ENCODE measurements at places on chromosomes 2 and 18.

GRCh38 chr2:121005453-121005852 is 269.8 kb downstream of the GLI2 start:
- no peak for DNase-seq

GRCh38 chr2:126657148-126657635 is 1.2 kb downstream of the GYPC start:
- no peak for DNase-seq

DNA sequence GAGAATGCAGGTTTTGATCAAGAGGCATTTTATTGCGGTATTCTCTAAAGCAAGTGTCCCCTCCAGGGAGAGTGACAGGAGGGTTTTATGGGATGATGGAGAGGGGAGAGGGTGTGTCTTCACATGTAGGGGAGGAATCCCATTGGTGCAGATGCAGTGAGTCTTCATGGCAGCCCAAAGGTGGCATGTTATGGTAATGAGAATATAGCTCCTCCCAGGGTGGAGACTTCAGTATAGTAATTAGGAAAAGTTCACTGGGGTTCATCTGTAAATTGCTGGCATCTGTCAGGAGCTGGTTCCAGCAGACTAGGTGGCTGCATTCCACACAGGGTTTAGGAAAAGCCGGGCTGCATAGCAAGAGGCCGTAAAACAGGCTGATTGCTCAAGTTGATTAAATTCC is 230.7 kb upstream of the CCDC68 start:
- DNase-seq = no peak

GRCh38 chr2:120543899-120544298 is 191.8 kb upstream of the GLI2 start:
- no peak for DNase-seq

DNA sequence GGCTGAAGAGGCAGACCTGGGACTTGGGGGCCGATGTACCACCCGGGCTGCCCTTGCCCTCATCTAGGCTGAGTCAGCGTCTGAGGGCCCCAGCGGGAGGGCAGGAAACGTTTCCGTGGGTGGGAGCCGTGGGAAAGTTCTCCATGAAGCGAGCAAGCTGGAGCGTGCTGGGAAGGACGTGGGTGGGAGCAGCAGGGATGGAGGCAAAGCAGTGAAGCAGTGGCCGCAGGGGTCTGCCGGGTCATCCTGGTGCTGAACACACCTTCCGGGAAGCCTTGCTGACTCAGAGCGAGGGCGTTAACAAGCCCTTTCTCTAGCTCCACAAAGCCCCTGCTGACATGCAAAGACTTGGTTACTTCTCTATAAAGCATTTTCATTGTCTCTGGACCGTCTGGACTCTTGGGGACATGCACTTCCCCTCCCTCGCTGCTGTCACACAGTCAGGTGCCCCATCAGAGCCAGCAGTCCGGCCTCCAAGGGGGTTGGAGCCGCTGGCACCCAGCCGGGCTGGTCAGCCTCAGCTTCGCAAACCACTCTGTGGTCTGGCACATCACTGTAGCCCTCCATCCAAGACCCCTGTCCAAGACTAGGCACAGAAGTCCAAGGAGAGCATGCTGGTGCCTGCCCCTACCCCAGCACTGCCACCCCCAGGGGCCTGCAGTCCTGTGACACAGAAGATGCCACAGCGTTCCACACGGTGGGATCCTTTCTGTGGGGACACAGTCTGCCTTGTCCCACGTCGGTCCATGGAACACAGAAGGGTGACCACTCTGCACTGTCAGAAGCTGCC is 115.1 kb upstream of the GPC1 start:
- DNase-seq = no peak

- DNase-seq = no peak
Measured at GRCh38 chr2:228599297-228599696, 417.8 kb upstream of the SPHKAP start.

- DNase-seq = no peak
Measured at GRCh38 chr2:69471793-69472192, 34.6 kb upstream of the NFU1 start.

GRCh38 chr2:219038600-219038999 is 2.7 kb downstream of the CFAP65 start:
- no peak for DNase-seq

DNA sequence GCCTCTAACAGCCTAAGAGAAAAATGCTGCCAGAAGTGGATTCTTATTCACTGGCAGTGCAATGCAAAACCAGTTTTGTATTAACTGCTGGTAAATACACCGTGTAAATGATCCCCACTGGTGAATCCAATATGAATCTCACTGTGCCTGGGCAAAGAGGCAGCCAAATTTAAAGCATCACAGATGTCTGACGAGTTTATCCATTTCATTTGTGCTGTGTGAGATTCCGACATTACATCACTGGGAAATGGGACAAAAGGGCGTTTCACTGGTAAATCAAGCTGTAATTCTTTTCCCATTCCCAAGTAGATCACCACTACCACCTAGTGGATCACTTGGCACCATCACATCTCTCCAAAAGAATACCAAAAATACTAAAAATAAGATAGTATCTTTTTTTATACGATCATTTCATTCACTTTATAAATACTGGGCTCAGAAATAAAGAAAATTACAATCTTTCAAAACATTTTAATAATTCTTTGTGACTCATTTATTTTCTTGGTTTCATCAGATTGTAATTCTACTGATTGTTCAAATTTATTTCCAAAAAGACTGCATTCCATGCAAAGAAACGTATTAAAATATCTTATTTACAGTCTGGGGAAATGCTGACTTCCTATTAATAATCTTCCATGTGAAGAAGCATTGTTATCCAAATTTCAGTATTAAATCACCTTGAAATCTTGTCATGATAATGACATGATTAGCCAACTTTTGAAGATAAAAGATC is 125.6 kb downstream of the GRB14 start:
- peak; percentile 53 for DNase-seq

DNA sequence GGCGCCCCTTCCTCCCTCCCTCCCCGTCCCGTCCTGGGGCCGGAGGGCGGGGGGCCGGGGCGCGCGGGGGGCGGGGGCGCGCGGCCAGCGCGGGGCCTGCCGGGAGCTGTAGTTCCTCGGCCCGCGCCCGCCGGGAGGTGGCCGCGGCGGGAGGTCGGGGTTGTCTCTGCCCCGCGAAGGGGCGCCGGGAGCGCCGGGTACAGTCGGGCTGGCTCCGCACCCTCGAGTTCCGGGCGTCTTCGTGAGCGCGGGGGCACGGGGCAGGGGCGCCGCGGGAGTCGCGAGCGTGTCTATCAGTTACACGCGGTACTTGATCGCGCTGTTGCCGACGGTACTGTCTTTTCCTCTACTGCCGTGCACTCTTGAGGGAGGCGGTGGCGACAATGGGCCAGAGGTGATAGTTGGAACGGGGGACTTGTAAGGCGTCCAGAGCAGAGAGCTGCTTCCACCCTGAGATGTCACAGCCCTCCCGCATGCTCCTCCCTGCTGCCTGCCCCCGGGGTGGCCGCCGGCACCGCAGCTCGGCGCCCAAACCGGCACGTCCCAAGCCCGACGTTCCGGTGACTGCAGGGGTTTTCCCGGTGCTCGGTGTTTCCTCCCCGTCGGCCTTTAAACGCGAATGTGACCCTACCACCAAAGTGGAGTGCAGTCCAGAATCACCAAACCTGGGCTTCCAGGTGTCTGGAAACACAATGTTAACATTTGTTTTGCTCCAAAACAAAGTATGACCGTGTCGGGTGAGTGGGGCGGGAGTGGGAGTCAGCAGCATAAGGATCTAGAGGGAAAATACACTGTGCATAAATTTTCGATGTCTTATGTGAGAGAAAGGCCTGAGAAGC is at the start of gene PRKD3:
TSS of gene PRKD3 (minus strand) at position 48 of the 839 bp plus-strand sequence. CDS start 8,309 bp downstream, outside the sequence.
- peak; percentile 69 for DNase-seq

- DNase-seq = no peak
Measured at GRCh38 chr2:145906354-145906753, 1386.4 kb upstream of the ZEB2 start.

DNA sequence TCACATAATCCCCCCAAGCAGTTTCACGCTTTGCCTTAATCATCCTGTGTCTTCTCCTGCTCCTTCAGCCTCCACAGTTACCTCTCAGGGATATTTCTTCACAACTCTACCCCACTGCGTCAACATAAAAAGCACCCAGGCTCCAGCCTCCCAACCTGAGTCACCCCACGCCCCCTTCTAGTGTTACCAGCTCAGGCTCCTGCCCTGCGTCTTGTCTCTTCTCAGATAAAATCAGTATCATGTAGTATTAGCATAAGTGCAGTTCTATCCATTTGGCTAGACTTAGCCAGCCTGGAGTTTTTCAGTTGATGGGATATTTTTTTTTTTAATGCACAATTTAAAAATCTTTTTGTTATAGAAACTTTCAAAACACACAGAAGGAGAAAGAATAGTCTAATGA is 9.6 kb upstream of the PELI1 start:
- no peak for DNase-seq

GRCh38 chr2:150063432-150063889 is 424.0 kb downstream of the RND3 start:
- DNase-seq = no peak
